Heart left ventricle (tissue), 16 donors: ENCODE measurements at places on chromosomes 5 and 9. TPM values are rescaled to one million over a fixed set of nuclear protein-coding genes. Genes with fewer than 3 reads are reported as not detected.

CA9 gene
- 13.9 TPM for total RNA-seq

- no peak overlapping the region for H3K4me3 ChIP-seq
- no peak overlapping the region for H3K27ac ChIP-seq
- peaks cover 29% of the 10 kb centered on the region for H3K4me1 ChIP-seq
- DNase-seq = no peak
- peaks cover 14% of the 10 kb centered on the region for H3K36me3 ChIP-seq
These were observed 4.1 kb downstream of the IPPK start for GRCh38 chr9:92665836-92666235.

DNA sequence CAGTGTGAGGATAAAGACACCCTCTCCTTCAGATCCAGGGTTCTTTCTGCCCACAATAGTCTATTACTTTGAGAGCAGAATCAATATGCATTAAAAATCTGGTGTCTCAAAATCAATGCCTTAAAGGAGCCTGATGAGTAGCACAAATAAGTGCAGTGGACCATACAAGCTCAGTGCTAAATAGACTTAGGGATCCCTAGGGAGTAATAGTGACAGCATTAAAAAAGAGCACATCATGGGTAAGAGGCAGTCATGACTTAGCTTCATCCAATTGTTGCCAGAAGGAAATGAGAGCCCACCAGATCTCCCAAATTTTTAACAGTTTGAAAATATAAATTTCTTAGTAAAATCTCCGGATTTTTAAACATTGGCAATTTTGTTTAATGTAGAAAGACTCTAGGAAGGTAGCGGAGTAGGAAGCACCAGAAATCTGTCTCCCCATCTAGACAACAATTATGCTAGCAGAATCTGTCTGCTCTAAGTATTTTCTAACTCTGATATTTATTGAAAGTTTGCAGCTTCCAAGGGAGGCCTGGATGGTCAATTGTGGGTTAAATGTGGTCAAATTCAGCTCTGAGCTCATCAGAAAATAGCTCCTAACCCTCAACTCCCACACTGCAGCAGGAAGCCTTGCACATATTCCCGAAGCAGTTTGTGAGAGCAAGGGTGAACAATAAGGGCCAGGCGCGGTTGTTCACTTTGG is 443.9 kb downstream of the TLE1 start:
- no peak overlapping the region for H3K27ac ChIP-seq
- no peak for DNase-seq
- no peaks in the 10 kb centered on the region for H3K27me3 ChIP-seq
- H3K4me1 ChIP-seq = no peaks in the 10 kb centered on the region

DNA sequence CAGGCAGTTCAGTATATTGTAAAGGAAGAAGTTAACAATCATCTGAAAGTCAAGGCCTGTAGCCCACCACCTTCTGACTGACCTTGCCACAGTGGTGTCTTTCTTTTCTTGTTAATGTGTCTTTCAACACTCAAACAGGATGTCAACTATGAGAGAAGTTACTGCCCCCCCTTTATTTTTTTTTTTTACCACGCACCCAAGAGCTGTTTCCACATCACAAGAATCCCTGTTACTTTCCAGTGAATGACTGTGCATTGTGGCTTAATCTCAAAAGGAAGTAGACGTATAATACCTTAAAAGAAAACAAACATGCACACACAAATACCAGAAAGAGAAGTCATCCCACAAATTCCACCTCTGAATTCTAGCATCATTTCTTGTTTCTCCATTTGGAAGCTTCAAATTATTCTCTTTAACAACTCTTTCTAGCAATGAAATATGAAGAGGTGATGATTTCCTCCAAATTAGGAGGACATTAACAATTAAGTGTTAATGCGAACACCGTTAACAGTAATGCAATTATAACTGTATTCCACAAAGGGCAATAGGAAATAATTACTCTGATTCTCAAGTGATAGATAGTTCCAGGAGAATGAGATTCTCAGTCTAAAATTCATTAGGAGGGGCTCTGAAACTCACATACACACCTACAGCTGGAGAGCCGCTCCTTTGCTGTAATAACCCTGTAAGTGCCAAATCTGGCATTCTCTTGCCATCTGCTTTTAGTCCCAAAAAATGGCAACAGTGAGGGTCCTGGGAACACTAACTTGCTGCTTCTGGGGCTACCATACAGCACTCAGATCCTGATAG is 201.0 kb downstream of the EFNA5 start:
- no peak for DNase-seq
- peak overlapping the region; percentile 56 for H3K27ac ChIP-seq
- no peak overlapping the region for H3K4me3 ChIP-seq
- no peaks in the 10 kb centered on the region for H3K4me1 ChIP-seq
- H3K36me3 ChIP-seq = no peaks in the 10 kb centered on the region
- no peaks in the 10 kb centered on the region for H3K27me3 ChIP-seq

- peaks cover 7% of the 10 kb centered on the region for H3K4me1 ChIP-seq
- DNase-seq = no peak
- H3K27me3 ChIP-seq = no peaks in the 10 kb centered on the region
- H3K36me3 ChIP-seq = no peaks in the 10 kb centered on the region
- H3K4me3 ChIP-seq = no peak overlapping the region
These were observed 172.9 kb upstream of the NREP start for GRCh38 chr5:111929867-111930266.

DNA sequence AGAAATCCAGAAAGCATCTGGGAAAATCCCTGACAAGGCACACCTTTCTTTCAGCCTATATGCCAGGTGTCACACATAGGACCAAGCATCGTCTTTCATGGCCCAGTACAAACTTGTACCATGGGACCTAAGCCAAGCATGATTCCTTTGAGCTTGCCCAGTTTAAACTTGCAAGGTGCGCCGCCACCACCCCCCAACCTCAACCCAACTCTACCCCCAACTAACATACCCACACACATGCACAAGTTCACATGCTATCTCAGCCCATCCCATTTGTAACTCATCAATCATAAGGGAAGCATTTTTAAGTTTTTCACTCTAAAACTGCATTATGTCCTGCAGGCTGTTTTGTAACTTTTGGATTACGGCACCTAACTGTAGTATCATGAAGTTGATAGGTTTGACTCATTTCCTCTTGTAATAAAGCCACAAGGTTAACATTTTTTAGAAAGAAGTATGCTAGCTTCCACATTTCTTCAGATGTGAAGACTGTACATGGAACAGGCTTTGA is 145.9 kb upstream of the FST start:
- no peak overlapping the region for H3K27ac ChIP-seq
- H3K36me3 ChIP-seq = no peaks in the 10 kb centered on the region
- H3K27me3 ChIP-seq = no peaks in the 10 kb centered on the region
